ENCODE measurements at places on chromosomes 3 and 15.

GRCh38 chr15:57319919-57320560 is 56.3 kb upstream of the CGNL1 start:
- DNase-seq: no peak

DNA sequence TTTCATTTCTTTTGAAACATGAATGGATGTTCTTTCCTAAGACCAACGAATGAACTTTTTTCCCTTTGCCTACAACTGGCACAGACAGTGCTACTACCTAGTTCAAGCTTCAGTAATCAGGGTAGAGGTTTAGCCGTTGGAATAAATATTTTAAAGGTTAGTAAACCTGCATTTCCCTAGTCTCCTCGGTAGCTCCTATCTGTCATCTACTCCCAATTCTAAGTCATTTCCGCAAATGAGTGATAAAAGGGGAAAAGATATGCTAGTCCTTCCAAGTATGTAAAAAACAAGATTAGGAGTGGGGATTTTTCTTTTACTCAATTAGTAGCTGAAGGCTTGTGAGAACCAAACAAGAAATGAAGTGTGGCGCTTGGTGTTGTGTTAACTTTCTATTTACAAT is 15.2 kb downstream of the SLTM start:
- no peak for DNase-seq

GRCh38 chr3:117751651-117752050 is 1042.1 kb downstream of the TUSC7 start:
- no peak for DNase-seq

DNA sequence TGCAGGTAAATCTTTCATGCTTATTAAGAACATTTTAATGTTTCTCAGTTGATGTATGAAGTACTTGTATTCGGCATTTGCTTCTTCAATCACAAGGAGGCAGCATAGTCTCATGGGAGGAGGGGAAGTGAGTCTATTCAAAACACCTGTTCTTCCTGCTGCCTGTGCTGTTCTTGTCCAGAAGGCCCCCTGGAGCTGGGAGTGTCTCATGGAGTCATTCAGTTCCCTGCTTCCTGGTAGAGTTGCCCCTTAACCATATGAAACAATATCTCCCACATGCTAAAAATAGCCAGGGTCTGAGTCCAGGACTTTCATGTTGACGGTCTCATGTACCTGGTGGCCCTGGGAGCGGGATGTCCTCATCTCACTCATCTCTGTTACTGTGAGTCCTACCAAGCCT is 15.5 kb upstream of the PPP1R2 start:
- peak; percentile 91 for DNase-seq

- DNase-seq: no peak
These were observed 30.0 kb upstream of the SLC2A2 start for GRCh38 chr3:171056528-171056927.

GRCh38 chr15:31329640-31330010 is 3.0 kb downstream of the KLF13 start:
- DNase-seq: no peak

- DNase-seq: no peak
These were observed 52.2 kb downstream of the AQP9 start for GRCh38 chr15:58190419-58190818.

- no peak for DNase-seq
These were observed 19.9 kb upstream of the TATDN2 start for GRCh38 chr3:10228248-10228950.

GRCh38 chr3:183545708-183546107 is 9.8 kb downstream of the KLHL6 start:
- DNase-seq: no peak

DNA sequence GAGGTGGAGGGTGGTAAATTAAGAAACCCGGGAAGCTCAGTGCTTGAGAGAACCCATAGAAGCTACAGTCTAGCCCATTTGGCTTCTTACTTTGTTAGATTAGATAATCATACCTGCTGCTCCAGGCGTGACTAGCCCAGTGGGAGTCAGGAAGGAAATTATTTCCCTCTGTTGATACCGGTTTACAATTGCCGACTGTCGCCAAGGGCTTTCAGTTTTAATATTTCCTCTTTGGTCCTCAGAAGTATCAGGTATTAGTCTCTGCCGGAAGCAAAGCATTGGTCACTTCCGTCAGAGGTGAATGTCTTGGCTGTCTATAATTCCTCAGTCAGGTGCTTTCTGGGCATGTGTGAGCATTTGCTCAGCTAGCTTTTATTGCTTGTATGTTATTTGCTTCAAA is 75.2 kb downstream of the LPP start:
- DNase-seq: no peak

- no peak for DNase-seq
These were observed 87.9 kb downstream of the WDR72 start for GRCh38 chr15:53671545-53671944.

DNA sequence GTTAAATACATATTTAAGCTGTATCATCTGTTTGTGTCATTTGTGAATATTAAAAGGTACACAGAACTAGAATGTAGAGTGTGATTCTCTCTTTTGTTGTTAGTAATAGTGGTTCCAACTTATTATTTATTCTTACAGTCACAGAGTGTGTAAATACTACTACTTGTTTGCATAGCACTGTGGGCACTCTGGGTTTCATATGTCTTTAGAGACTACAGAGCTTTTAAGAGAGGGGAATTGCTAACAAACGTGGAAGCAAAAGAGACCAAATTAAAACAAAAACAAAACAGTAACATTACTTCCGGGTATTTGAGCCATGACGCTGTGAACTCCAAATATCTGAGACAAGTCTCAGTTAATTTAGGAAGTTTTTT is 828.0 kb upstream of the DPPA4 start:
- DNase-seq: no peak

Data from NCI-H526 treated with DMSO at 0.1 percent for 48 hours (cell line).